ENCODE measurements at places on chromosomes 2 and 18. TPM values are rescaled to one million over a fixed set of nuclear protein-coding genes. Genes with fewer than 3 reads are reported as not detected.
A peak's percentile ranks its signal among the peaks of the same experiment; 100 is the strongest.

DNA sequence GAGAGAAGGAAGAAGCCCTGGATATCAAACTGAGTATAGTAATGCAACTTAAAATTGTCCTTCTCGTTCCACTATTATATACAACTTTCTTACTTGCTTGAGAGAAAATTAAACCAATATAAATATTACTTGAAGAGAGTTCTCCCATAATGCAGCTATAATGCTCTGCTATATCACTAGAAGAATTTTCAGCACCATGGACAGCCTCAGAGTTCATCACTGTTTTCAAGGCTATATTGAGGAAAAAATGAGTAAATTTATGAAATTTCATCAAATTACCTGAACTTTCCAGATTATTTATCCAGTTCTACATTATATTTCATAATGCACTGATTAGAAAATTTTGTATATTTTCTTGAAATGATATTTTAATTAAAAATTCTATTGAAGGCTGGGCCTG is 1053.5 kb upstream of the FAM98A start:
- DNase-seq = peak; percentile 60
- no peak overlapping the region for H3K4me3 ChIP-seq
- no peaks in the 10 kb centered on the region for H3K36me3 ChIP-seq
- H3K27ac ChIP-seq = no peak overlapping the region

DNA sequence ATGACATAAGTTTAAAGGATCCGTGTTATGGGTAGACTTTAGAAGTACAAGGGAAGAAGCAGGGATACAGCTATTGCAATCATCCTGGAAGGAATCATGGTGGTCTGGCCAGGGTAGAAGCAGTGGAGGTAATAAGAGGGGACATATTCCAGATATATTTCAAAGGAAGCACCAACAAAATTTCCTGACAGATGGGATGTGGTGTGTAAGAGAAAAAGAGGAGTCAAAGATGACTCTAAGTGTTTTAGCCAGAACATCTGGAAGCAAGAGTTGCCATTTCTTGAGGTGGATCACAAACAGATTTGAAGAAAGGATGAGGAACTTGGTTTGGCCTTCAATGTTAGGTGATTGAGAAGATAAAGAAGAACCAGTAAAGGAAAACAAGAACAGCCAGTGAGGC is 133.1 kb upstream of the CTAGE1 start:
- no peaks in the 10 kb centered on the region for H3K36me3 ChIP-seq
- DNase-seq = no peak
- H3K4me3 ChIP-seq = no peak overlapping the region
- no peaks in the 10 kb centered on the region for H3K4me1 ChIP-seq
- no peak overlapping the region for H3K27ac ChIP-seq

GRCh38 chr2:23544589-23545295 is 159.8 kb downstream of the KLHL29 start:
- H3K36me3 ChIP-seq = no peaks in the 10 kb centered on the region
- H3K4me3 ChIP-seq = no peak overlapping the region
- DNase-seq = no peak

Gene GKN1
- total RNA-seq = 7,706 TPM

Gene IGFBP2
- 636 TPM for total RNA-seq

Gene ANKRD23
- 3.6 TPM for total RNA-seq

DNA sequence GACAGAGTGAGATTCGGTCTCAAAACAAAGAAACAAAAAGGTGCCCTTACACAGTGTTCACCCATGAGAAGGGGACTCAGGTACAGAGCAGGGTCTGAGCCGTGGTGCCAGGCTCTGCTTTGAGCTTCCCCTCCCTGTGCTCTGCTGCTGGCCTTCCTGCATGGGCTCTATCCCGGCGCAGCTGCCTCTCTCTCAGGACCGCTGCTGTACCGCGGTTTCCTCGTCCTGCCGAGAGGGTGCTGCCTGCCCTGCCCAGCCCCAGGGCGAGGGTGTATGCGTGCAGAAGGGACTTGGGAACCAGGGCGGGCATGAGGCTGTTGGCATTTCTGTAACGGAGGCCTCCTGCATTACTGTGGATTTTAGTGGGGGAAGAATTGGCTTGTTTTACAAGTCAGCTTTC is 30.1 kb downstream of the SH3RF3 start:
- H3K4me3 ChIP-seq = no peak overlapping the region
- H3K27ac ChIP-seq = no peak overlapping the region
- no peaks in the 10 kb centered on the region for H3K36me3 ChIP-seq
- H3K27me3 ChIP-seq = no peaks in the 10 kb centered on the region
- DNase-seq = no peak

Gene TANC1
- 59.7 TPM for total RNA-seq

DNA sequence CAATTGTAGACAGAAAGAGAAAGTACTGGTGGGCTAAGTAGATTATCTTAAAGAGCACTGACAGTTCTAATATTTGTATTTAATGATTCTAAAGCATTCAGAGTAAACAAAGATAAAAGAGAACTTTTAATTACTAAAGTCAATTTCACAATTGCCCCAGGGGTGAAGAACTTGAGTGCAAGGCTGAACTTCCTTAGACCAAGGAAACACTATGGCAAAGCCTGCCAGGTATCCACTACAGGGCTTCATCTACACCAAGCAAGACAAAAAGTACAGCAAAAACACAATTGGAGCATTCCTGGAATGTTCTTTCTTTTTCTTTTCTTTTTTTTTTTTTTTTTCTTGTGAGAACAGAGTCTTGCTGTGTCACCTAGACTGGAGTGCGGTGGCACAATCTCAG is 46.9 kb upstream of the NDUFV2 start:
- H3K27me3 ChIP-seq = no peaks in the 10 kb centered on the region
- no peak overlapping the region for H3K4me3 ChIP-seq
- DNase-seq = no peak
- peaks cover 14% of the 10 kb centered on the region for H3K4me1 ChIP-seq

Gene FNDC4
- 0.89 TPM for total RNA-seq

Gene DSC2
- 10.4 TPM for total RNA-seq

- DNase-seq = no peak
- no peaks in the 10 kb centered on the region for H3K4me1 ChIP-seq
- H3K27ac ChIP-seq = no peak overlapping the region
- H3K4me3 ChIP-seq = no peak overlapping the region
These were observed 232.7 kb downstream of the MBD2 start for GRCh38 chr18:53991805-53992204.

Data from stomach (tissue), 19 donors.